ENCODE measurements at places on chromosomes 6 and 20.

- no peak for DNase-seq
Observed at GRCh38 chr6:106255306-106255705, 70.3 kb downstream of the ATG5 start.

DNA sequence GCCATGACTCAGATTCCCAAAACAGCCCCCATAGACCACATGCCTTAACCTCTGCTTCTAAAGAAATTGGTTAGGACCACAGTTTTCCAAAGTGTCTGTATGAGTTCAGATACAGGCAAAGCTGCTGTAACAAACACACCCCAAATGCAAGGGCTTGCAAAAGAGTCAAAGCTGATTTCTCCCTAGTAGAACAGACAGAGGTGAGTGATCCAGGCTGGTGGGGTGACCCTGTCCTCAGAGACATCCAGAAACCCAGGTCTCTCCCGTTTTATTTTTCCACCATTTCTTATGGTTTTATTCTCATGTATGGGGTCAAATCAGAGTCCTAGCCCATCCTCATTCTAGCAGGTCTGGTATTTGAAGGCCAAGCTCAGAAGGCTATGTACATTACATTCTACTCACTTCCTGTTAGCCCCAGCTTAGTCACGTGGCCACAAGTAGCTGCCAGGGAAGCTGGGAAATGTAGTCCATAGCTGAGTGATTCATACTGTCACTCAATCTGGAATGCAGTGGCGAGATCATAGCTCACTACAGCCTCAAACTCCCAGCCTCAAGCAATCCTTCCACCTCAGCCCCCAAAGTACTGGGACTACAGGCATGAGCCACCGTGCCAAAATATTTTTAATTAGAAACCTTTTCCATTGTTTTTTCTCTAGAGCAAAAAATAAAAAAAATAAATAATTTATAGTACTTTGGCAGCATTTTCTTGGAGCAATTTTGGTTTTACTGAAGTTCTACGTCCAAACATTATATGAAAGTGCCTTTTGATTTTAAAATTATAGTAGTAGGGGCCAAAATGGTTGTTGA, 175.2 kb downstream of the ZMYND8 start:
- DNase-seq: no peak

DNA sequence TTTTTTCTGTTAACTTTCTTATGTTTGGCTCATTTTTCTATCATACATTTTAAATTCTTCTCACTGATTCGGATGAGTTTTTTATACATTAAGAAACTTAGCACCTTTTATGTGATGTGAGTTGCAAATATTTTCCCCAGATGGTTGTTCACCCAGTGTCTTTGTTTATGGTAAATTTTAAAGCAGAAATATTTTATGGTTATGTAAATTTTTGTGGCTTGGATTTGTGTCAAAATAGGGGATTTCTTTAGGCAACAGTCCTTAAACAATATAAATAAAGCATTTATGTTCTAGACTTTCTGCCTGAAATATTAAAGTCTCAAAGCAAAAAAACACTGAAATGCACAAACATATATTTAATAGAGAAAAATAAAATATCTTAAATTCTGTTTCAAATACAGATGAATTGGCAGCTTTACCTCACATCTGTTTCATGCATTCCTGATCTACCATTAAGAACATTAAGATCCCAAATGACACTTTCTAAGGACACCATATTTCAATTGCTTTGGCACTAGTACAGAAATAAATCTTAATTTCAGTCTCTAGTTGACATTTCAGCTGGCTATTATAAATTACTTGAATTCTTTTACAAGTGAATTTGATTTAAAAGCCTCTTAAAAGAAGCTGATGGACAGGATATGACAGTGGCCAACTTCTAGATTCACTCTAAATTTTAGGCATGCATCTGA, 646.6 kb downstream of the HACE1 start:
- DNase-seq: no peak

GRCh38 chr20:49620364-49621240, 52.7 kb upstream of the PTGIS start:
- DNase-seq: no peak

DNA sequence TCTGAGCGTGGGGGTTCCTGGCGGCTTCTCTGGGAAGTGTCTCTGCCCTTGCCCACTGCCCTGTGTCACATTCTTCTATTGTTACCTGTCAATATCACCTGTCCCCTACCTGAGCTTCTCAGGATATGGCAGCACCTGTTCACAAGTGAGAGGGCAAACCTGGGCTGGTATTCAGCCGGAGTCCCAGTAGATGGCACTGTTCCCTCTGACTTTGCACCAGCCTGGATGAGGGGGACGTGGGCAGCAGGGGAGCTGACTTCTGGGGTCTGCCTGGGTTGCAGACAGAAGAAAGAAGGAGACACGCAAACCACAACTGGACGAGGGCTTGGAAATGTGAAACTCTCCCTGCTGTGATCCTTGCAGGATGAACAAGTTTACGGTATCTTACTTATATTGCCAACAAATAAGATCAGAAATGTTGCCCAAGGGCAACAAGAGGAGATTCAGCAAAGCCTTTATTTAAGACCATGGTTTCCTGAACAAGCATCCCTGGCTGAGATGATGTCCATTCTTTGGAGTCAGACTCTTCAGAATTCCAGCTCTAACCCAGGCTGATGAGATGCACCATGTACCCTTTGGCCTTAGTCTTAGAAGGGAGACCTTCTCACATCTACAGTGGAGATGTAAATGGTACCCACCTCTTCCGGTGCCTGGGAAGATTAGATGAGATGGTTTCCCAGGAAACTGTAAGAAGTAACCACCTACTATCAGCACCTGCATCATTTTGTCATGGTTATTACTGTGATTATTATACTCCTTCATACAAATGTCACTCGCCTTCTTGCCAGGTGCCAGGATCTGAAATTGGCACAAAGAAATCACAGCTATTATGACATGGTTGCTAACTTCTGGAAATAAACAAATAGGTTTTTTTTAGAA, 400.0 kb upstream of the CDH4 start:
- no peak for DNase-seq

DNA sequence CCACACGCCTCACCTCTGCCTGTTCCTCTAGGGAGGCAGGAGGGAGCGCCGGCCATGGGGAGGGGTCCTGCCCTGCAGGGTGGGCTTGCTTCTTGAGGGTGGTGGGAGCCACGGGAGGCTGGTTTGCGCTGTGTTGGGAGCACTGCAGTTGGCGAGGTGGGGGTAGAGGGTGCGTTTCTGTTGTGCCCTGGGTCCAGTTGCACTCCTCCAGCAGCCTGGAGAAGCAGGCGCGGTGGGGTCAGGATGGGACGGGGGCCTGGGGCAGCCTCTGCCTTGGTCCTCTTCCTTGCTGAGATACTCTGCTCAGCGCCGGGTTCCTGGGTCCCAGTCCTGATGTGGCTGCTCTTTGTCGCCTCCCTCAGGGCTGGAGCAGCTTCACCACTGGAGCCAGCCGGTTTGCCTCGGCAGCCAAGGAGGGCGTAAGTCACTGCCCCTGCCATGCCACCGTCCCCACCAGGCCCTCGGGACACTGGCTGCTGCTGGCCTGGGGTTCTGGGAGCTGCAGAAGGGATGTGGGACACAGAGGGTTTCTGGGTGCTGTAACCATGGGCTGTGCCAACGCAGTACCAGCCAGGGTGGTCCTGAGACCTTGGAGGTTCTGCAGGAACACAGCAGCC, 8.4 kb downstream of the ARFGAP1 start:
- DNase-seq: no peak

DNA sequence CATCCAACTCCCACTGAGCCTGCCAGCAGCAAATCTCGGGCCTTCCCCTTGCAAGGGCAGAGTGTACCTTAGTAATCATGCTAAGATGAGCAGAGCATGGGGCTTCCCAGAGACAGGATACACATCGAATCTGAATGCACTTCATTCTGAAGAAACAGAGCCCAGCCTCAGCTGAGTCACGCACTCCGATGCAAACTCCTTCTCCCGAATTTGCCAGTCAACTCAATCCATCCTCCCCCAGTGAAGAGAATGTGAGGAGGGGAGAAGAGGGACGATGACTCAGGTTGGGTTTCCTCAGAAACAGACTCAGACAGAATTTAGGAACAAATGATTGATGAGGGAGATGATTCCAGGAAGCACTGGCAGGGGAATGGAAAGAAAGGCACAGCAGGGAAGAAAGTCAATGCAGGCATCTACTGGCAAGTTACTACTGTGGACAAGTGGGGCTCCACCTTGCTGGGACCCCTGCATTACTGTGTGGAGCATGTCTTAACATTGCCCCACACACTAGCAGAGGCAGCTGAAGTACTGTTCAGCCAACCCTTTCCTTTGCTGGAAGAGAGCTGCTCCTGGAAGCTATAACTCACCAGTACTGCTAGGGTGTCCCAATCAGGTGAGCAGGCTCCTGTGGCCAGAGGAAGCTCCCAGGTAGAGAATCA, 251.6 kb downstream of the ADGB start:
- DNase-seq: no peak

DNA sequence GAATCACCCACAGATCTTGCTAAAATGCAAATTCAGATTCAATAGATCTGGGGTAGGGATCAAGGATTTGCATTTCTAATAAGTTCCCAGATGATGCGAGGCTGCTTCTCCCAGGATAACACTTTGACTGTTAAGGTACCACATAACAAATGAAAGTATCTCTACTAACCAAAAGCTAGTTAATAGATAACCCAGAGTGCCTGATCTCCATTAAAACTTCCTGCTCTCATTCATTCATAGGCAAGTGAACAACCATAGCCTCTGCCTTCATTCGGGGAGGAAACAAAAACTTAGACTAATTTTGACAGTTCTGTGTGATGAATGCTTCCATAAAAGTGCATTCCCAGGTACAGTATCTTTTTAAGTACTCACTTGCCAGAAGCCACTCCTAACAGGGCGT, 265.6 kb upstream of the BTBD3 start:
- no peak for DNase-seq

DNA sequence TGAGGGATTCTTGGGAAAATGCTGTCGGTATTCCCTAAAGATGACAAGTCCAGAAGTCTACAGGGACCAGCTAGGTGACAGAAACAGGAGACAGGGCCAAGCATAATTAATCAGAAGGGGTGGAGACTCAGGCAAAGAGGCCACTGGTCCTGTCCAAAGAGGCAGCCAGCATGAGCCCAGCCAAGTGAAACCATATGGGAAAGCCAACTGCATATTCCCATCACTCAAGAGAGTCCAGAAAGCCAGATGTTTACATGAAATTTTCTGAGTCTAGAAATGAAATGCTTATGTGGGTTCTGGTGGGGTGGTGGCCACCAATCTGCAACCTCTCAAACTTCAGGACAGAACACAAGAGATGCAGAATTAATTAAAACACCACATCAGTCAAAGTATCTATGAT, 74.3 kb downstream of the ANKRD60 start:
- DNase-seq: no peak

DNA sequence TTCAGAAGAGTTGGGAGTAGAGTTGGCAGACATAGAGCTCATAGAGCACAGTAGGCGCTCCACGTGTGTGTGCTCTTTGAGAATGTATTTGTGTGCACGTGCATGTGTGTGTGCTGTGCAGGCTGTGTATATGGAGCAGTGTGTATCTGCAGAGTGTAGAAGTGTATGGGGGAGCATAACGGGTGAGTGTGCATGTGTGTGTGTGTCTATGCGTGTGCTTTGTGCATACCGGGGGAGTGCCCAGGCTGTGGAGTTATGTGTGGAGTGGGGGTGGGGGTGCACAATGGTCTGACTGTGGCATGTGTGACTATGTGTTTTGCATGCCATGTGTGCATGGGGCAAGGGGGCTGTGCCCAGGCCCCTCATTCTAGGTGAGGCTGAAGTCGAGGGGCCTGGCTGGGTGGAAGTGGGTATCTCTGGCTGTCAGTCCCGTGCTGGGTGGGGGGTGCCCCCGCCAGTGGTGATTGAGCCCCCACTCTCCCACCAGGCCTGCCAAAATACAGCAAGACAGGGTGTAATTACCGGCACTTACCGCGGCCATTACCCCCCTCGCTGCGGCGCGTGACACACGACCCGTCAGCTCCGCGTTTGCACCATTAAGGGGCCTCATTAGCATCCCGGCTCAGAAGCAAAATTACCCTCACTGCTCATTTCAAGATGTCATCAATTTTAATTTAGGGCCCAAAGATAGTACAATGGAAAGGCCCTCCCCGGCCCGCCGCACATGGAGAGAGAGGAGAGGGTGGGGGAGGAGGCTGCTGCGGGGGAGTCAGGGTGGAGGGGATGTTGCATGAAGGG, 39.1 kb downstream of the MDFI start:
- no peak for DNase-seq

- no peak for DNase-seq
Observed at GRCh38 chr6:159234102-159234553, 64.9 kb downstream of the FNDC1 start.

DNA sequence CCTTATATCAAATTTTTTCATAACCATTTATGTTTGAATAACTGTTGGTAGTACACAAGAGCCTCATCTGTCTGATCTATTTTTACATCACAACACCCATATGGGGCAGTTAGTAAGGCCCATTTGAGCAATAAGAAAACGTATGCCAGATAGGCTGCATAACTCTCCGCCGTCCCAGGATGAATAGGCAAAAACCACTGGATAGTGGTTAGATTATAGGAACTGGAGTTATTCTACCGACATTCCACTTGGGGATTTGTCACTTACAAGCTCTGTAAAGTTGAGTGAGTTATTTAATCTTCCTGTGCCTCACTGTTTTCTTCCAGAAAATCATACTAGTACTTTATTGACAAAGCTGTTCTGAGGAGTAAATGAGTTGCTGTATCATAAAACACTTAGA, 881.9 kb downstream of the QKI start:
- no peak for DNase-seq

GRCh38 chr6:143896126-143896860, 32.0 kb downstream of the ZC2HC1B start:
- no peak for DNase-seq

DNA sequence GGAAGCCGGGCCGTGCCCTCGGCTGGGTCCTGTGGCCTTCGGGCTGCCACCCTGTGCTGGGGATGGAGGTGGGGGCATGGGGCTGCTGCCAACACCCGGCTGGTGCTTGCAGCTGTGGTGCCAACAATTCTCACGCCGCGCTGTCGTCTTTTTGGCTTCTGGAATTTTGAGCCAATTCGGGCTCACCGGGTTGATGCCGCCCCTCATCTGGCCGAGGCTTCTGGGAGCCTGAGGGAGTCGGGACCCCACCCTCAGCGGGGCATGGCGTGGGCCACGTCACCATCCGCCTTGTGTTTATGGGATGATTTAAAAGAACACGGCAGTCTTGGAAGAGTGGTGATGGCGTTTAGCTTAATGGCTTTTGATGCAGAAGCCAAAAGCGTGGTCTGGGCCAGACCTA, 8.7 kb upstream of the NPBWR2 start:
- no peak for DNase-seq

- DNase-seq: no peak
Observed at GRCh38 chr6:37551446-37551845, 51.8 kb upstream of the CCDC167 start.
